ENCODE measurements at places on chromosomes 4 and X.
A peak's percentile ranks its signal among the peaks of the same experiment; 100 is the strongest.

DNA sequence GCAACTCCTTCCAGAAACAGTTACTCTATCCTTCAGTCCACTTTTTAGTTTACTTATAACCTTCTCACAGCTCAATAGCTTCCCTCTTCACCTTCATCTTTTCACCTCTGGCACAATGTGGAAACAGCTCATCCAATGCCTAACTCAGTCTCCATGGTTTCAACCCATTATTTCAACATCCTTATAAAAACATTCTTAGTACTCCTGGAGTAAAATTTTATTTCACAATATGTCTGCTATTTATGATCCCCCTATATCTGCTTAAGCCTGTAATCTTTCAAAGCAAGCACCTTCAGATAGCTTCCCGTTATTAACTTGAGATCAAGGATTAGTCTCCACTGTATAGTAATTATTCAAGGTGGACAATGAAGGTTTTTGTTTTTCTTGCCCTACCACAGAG lies 156.3 kb downstream of the GASK1B start:
- no peak for DNase-seq

DNA sequence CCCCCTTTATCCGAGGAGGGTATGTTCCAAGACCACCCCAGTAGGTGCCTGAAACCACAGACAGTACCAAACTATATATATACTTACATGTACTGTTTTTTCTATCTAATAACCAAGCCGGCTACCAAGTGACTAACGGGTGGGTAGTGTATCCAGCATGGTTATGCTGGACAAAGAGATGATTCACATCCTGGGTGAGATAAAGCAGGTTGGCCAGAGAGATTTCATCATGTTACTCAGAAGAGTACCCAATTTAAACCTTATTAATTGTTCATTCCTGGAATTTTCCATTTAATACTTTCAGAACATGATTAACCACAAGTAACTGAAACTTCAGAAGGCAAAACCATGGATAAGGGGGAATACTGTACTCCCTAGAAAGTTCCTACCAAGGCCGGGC lies 46.5 kb downstream of the RFC1 start:
- no peak for DNase-seq

DNA sequence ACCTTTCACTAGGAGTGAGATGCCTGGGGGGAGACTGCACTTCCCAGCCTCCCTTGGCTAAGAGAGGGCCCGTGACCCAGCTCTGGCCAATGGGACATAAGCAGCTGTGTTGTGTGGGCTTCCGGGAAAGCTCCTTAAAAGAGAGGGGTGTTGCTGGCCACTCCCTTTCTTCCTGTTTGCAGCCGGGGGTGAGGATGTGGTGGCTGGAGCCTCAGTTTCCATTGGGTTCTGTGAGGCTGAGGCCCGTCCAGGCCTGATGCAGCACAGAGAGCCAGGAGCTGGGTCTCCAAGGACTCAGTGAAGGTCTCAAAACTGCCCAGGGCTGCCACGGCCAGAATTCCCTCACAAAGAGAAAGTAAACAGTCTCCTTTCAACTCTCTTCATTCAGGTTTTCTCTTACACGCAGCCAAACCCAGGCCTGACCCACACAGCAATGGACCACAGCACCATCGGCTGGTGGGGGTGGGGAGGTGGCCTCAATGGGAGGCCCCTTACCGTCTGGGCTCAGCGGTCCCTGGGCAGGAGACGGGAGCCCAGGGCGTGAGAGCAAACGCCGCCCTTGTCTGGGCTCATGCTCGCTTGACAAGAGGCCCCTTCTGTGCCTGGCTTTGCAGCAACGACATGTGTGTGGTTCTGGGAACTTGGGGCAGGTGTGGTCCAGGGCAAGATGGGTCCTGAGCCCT lies 6.6 kb downstream of the NKX1-1 start:
- no peak for DNase-seq

GRCh38 chr4:141133999-141134995 lies 1.0 kb upstream of the RNF150 start:
- no peak for DNase-seq

- no peak for DNase-seq
Observed at GRCh38 chrX:38939067-38939466, 137.8 kb downstream of the MID1IP1 start.

- no peak for DNase-seq
Observed at GRCh38 chrX:13158911-13159310, 114.5 kb upstream of the FAM9C start.

- DNase-seq = no peak
Observed at GRCh38 chr4:181488926-181489325, 754.3 kb upstream of the TENM3 start.

GRCh38 chr4:89307446-89308160 lies at the start of gene GPRIN3:
Gene GPRIN3 (minus strand): TSS chr4:89307800. CDS start chr4:89250110, 57,690 bp downstream.
- peak; percentile 36 for DNase-seq

DNA sequence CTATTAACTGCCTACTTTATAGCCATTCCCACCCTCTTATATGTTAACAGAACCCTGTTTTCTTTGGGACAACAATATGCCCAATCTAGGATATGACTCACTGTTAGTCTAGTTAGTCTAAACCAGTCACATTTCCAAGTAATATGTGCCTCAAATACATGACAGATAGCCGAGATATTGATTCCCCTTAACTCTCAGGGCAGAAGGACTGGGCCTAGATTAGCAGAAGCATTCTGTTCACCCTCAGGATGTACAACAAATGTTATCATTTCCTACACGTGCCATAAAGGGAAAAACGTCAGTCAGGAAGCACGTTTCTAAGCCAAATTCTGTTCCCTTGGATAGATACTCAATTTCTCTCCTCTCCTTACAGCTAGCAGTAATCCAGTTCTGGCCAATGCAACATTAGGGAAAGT lies 114.1 kb downstream of the SLC10A7 start:
- DNase-seq = no peak

- no peak for DNase-seq
Observed at GRCh38 chr4:159264057-159264456, 161.2 kb downstream of the RAPGEF2 start.

DNA sequence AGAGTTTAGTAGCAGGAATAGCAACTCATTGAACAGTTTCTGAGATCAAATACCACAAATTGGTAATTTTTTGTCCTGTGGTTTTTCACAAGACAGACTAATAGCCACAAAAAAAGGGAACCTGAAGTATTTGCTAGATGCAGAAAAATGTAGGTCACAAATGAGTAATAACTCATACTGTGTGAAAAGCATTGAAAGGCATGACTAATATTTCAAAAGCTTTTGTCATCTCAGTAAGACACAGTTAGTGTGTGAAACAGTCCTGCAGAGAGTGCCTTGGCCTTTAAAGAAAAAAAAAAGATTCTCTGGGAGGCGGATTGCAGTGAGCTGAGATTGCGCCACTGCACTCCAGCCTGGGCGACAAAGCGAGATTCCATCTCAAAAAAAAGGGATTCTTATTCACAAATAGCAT lies 31.4 kb upstream of the SLC25A31 start:
- DNase-seq = no peak

DNA sequence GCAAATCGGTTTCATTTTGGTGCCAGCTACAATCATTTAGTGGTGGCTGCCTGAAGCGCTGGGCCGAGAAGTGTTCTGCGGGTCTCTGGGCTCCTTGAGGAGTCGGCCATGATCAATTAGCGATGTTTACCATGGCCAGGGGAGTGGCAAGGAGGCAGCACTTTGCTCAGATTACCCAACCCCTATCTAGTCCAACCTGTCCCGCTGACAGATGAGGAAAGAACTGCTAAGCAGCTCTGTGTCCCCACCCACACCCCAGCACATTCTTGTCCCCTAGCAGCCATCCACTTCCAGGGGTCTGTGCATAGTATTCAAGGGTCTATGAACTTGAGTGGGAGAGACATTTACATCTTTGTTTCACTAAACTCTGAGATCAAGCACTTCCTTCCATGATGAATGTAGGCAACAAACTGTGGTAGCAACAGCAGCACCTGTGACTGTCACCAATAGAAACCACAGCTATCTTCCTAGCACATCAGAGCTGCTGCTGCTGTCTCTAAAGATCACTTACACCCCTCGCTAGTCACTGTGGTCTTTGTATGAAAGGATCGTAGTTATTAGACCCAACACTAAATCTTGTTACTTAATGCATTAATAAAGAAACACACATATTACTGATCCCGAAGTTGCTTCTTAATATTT lies 331.6 kb downstream of the BCOR start:
- DNase-seq = no peak

- DNase-seq = no peak
Observed at GRCh38 chrX:110145311-110145710, 142.4 kb downstream of the TMEM164 start.

GRCh38 chr4:71732066-71732465 lies 51.8 kb downstream of the GC start:
- DNase-seq = no peak

DNA sequence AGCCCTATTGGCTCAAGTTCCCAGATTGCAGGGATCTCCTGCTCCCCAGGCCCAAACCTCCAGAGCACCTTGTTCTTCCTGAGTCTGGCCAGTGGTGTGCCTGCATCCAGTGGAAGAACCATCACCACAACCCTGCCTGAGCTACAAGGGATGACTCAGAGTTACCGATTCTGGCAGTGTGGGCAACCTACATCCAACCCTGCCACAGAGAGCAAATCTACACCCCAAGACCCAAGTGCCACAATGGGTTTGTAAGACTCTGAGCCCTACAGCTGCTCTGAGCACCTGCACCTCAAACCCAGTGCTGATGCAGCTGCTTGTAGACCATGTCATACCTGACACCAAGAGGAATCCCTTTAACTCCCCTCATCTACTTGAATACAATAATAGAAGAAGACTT lies 110.0 kb downstream of the SOWAHB start:
- DNase-seq = no peak

DNA sequence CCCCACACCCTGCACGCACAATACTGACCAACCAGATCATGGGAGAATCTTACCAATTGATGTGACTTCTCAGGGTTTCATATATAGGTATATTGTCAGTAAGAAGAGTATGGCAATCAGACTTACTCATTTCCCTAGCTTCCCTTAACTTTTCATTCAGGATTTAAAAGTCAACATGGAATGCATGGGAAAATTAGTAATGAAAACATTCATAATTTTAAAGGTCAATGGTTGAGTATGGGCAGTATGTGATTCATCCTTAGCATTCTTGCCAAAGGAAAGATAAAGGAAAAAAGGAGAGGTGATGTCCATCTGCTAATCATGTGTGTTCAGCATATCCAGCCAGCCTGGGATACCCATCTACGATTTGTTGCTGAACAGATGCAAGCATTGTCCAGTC lies 4.0 kb downstream of the DIPK2B start:
- DNase-seq = no peak

GRCh38 chr4:189497516-189497915 lies 443.2 kb upstream of the FRG1 start:
- DNase-seq = no peak

DNA sequence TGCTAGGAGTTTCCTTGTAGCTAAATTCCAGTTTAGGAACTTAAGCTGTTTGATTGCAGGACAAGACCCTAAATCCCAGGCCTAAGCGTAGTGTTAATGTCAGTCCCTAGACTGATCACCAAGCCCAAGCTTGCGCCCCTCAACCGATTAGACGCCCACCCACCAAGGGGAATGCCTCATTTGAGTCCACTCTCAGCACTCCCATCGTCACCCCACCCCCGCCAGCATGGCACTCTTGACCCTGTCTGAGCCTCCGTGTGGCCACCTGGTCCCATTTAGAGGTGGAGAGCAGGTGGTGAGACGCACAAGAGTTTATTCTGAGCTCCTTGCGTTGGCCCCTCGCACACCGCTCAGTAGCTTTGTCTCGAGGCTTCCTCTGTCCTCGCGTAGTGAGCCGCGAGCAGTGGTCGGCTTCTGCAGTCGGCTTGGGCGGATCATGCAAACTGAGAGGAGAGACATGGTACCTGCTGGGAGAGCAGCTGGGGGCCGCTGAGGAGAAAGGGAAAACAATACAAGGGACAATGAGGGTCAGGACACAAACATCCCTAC lies 48.5 kb upstream of the ZNF157 start:
- DNase-seq = no peak

DNA sequence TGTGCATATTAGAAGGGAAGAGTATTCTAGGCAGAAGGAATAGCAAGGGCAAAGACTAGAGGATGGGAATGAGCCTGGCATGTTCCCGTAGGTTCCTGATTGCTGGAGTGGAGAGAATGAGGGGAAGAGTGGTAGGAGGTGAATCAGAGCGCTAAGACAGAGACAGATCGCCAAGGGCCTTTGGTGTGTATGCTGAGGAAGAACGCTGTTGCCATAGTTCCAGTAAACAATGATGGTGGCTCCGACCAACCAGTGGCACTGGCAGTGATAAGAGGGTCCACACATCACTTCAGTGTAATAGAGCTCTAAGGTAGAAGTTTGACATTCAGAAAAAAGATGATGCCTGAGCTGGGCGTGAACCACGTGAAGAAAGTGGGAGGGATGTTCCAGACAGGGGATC lies 966 bp downstream of the TBC1D25 start:
- DNase-seq = no peak

GRCh38 chr4:57119054-57119651 lies 9.0 kb upstream of the IGFBP7 start:
- DNase-seq = no peak

DNA sequence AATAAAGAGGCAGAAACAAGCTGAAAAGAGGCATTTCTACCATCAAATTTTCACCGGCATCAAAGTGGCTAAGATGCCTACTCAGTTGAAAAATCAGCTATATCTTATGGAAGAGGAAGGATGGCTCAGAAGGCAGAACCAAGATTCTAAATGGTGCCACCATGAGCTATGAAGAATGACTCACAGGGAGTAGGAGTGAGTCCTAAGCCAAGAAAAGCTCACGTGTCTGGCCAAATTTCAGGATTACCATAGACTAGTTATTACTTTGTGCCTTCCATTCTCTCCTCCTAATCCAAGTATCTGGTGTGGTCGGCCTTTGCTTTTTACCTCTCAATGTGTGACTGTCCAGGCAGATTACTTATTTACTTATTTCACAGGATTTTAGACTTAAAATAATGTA lies 54.8 kb downstream of the BMP3 start:
- no peak for DNase-seq

DNA sequence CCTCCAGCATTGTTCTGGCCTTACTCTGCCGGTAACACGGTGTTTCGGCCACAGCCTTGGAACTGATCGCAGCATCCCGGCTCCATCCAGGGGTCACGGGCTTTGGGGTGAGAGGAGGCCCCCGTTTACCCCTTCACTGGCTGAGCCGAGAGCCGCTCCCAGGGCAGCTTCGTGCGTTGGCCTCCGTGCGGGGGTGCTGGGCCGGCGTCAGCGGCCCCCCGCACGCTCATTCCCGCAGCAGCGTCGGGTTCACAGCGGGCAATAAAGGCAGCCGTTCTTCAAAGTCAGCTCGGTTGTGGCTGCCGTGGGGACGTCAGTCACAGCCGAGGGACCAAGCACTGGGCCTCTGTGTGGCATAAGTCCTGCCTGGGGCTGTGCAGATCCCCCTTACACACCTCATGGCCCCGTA lies 25.3 kb upstream of the PLCXD1 start:
- DNase-seq = no peak

GRCh38 chr4:114941503-114941902 lies 171.9 kb downstream of the NDST4 start:
- DNase-seq = no peak

- DNase-seq = no peak
Observed at GRCh38 chrX:23742174-23742696, 841 bp downstream of the ACOT9 start.

GRCh38 chr4:40718586-40718985 lies 31.2 kb upstream of the NSUN7 start:
- no peak for DNase-seq
